ENCODE measurements at places on chromosomes 4 and X.

DNA sequence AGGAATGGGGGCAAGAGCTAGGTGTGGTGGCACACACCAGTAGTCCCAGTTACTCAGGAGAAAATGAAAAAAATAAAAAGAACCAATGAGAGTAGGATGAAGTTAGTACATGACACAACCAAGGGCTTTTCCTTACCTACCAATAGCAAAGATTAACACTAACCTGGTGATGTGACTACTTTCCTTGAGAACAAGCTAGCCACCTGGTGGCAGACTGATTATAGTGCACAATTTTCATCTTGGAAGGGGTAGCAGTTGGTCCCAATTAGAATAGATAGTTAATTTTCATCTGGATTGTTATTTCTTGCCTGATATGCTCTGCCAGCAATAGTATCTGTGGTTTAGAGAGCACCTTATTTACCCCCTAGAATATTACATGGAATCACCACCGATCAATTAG, 1216.8 kb upstream of the PABPC4L start:
- DNase-seq = no peak

DNA sequence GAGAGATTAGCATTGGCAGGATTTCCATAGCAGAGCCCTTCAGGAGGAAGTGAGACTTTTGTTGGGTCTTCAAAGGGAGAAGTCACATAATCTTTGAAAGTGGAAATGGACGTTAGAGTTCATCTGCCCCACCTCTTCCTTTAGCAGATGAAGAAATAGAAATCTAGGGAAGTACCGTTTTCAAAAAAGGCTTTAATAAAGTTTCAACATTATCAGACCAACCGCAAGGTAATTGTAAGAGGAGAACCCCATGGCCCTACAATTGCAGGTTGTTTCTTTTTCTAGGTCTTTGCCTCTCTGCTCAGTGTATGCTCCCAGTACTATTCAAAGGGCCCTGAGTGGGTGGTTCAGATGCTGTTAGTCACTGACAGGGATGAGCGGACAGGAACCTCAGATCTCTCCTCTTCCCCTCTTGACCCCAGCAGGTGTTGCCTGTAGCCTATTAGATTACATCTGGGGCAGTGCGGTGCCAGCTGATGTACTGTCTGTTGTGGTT, 48.6 kb upstream of the AP1S2 start:
- DNase-seq = no peak

GRCh38 chrX:23114241-23114640, 114.5 kb downstream of the DDX53 start:
- DNase-seq = no peak

DNA sequence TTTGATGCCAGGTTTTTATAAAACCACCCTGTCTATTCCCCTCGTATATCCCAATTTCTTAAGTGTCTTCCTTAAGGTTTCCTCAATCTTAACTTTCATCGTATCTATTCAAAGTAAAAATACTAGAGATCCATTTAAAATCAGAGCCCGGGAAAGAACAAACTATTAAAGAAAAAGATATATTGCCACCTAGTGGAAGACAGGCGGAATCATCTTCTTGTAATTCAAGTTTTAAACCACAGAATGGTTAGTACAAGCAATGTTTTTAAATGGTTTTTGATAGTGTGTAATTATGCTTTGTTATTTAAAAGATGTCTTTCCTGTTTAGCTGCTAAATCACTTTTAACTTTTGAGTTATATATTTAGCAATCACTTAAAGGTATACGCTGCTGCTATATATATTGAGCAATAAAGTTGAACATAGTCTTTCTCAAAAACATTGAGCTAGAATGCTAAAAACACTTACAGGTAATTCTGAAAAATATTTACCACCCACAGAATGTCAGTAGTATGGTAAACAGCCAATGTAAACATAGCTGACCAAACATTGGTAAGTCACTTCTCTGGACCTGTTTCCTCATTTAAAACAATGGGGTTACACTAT, 18.2 kb downstream of the PRDM8 start:
- no peak for DNase-seq

DNA sequence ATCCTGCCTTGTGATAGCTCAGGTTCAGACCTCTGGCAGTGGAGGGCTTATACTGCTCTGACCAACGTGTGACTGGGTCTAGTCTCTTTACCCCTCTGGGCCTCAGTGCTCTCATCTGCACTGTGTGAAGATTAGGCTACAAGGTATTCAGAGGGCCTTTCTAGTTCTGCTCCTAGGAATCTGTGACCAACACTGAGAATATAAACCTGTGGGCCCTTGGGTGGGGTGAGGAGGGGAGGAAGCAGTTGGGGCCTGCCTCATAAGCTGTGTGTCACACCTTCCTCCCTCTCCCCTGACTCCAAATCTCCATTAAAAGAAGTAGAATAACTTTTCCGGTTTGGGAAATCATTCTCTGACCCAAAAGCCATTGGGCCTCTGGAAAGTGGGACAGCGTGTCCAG, 66.3 kb upstream of the MSN start:
- no peak for DNase-seq

- DNase-seq = no peak
Observed at GRCh38 chr4:91317434-91317833, 986.3 kb upstream of the GRID2 start.

DNA sequence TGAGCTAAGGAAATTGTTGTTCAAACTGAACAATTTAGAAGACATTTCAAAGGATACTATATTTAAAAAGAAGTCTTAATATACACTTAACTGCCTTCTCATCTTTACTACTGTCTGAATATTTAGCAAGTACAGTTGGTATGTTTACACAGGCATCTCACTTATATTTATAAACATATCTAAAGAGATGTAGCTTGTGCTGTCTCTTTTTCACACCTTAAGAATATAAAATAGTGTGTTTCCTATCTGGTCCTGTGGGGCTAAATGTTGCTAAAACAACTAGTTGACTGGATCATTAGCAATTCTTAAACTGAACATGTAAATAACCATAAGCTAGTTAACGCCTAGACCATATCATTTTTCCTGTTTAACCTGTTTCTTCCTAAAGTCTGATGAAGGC, 336.3 kb downstream of the PPP3CA start:
- DNase-seq = no peak

GRCh38 chrX:129739578-129739977, 799 bp downstream of the XPNPEP2 start:
- DNase-seq = no peak

- DNase-seq = no peak
Observed at GRCh38 chr4:67873116-67873515, 10.7 kb downstream of the TMPRSS11D start.

DNA sequence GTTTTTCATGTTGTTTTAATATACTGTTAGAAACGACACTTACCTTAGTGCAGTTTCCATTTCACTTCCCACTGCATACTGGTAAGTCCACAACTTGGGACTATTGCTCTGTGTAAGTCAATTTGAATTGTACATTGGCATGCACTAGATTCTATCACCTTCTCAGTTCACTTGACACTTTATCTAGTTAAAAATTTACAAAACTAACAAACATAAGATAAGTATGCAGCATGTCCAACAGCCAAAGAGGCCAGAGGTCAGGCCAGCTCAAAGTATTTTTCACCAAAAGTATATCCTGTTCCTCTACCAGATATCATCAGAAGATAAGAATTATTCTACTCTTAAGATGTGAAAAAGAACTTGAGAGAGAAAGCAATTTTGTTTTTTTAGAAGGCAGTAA, 75.9 kb downstream of the QRFPR start:
- no peak for DNase-seq

GRCh38 chr4:27684610-27685011, 824.0 kb downstream of the STIM2 start:
- peak; percentile 35 for DNase-seq

- no peak for DNase-seq
Observed at GRCh38 chr4:150771382-150771781, 189.4 kb downstream of the MAB21L2 start.

DNA sequence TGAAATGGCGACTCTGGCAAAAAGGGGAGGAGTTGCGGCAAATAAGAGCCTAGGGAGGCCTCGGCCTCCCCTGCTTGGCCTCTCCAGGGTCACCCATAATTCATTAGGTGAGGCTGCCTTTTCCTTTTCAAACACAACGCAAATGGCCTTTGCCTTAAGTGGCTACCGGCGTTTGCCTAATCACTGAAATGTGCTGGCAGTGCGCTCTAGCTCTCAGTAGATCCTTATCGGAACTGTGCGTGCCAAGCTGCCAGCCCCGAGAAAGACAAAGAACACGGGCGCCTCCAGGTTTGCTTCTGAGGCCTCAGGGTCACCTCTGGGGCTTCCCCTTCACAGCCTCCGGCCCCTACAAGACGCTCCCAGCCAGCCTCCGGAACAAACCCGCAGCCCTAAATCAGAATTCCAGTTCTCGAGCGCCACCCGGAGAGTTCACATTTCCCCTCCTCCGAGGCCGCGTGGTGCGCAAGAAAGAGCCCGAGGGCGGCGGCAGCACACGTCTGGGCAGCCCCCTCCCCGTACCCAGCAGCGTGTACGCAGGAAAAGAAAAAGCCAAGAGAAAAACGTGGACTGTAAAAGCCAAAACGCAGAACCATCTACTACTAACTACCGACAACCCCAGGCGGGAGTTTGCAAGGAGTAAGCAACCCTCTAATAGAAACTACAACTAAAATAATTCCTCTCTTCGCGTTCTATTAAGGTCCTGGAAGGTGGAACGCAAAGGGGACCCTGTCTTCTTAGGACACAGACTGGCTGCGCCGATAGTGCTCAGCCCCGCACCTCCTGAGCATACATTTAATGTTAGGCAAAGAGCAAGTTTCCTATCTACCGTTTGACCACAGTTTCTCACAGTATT, 76.5 kb upstream of the BCOR start:
- no peak for DNase-seq

DNA sequence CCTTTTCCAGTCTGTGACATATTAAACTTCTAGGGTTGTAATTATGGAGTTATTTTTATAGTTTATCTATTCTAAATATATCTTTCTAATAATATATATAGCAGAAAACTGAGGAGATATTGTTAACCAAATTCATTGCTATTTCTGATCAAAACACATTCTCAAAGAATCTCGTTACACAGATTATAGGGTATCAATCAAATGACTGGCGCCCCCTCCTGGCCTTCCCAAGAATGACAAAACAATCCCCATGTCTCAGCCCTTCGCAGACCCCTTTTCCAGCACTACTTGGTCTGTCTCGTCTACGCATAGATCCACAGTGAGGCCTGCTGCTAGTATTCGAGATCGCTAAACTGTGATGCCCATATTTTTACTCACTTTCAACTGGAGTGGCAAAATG, 209.3 kb downstream of the GPC3 start:
- DNase-seq = peak; percentile 1

DNA sequence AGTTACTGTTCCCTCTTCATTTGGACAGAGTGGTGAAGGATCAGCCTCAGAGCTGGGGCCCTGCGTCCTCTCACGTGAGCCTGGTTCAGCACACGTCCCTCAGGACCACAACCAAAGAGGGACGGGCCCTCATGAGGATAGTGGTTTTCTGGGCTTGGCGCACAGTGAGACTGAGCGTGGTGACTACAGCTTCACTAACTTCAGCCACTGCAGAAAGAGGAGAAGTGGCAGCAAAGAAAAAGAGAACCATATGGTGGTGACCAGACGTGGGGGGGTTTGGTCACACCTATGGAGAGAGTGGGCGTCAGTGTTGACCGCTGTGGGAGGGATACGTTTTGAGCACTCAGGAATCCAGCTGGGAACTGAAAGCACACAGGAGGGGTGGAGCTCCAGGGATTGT, 21.8 kb upstream of the TNIP3 start:
- no peak for DNase-seq

DNA sequence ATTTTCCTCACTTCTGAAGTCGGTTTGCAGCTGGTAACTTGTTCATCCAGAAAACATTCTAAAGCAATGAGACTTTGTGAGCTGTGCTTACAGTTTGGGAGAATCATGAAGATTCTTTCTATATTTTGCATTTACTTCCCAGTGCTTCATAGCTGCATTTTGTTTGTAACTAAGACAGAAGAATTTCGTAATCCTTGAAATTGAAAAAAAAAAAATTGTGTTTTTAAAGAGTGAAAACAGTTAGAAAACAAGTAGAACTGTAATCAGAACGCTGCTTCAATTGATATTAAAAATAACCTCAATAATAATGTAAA, 392.4 kb downstream of the UNC5C start:
- DNase-seq = no peak

DNA sequence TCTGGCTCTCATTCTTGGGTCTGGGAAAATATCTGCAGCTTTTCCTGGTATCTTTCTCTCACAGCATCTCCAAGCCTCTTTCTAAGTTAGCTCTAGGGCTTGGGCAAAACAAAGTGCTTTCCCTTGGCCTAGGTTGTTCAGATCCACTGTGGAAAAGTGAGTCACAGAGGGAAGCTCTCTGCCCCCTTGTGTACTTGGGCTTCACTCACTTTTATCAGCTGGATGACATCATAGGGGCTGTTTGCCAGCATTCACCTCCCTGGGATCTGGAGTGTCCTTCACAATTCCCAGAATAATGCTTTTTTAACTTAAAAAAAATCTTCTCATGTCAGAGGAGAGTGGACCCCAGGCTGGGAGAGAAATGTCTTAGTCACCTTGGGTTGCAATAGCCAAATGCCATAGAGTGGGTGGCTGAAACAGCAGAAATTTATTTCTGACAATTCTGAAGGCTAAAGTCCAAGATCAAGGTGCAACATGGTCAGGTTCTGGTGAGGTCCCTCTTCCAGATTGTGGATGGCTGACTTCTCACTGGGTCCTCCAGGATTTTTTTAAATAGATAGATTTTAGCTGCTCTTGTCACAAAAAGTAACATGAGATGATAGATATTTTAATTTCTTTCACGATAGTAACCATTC, 247.8 kb downstream of the SH2D1A start:
- no peak for DNase-seq

All from T-helper 2 cell (primary cell).